SW480 (cell line): ENCODE measurements at places on chromosomes 4 and X.
A peak's percentile ranks its signal among the peaks of the same experiment; 100 is the strongest.

- no peak for DNase-seq
Measured at GRCh38 chr4:182067828-182068227, 175.4 kb upstream of the TENM3 start.

DNA sequence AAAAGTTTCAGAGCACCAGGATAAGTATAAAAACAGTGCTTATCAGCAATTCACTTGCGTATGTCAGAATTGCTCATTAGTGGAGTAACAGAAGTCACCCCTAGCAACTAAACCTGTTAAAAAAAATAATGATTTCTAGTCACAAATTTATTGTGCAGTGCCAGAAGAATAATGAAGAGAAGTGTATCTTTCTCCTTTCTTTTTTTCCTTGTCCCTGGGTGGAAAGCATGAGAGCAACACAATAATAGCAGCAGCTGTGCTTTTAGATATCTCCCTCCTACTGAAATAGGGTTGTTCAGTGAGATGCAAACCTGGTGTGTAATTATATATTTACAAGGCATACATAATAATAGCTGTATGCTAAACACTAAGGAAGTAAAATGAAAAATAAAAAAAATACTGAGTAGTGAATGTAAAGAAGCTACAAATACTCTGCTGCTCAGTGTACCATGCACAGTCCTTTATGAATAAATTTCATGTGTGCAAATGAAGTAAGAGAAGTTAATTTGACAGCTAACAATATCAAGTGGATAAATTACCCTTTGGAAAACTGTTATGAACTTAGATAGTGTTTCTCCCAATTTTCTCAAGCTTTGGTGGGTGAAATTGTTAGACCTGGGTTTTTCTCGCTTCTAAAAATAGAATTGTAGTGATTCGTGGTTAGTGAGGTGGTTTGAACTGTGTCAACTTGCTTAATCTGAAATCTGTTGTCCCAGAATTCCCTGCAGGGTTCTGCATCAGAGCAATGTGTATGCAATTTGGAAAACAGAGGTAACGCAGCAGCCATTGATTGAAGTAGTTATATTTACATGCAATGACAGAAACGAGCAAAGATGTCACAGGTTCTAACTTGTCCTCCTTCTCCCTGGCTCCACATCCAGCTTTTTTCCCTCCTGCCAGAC lies 125.7 kb upstream of the NDST3 start:
- DNase-seq = no peak

GRCh38 chr4:10129196-10130177 lies 12.9 kb upstream of the WDR1 start:
- DNase-seq = no peak

DNA sequence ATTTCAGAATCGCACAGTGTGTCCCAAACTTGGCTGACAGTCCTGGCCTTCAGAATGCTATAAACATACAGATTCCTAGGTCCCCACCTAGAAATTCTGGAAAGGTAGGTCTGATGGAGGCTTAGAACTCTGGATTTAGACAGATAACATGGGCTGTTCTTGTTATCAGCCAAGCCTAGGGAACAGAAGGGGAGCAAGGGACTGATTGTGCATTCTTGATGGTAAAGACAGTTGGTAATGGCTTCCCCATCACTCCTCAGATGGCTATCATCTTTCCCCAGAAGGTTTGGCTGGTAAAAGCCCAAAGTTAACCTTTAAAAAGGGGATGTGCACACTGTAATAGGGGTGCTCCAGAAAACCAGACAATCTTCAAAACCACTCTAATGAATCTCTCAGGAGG lies 35.7 kb downstream of the DIPK2B start:
- DNase-seq = no peak

GRCh38 chr4:148215202-148215601 lies 227.0 kb downstream of the NR3C2 start:
- DNase-seq = no peak

DNA sequence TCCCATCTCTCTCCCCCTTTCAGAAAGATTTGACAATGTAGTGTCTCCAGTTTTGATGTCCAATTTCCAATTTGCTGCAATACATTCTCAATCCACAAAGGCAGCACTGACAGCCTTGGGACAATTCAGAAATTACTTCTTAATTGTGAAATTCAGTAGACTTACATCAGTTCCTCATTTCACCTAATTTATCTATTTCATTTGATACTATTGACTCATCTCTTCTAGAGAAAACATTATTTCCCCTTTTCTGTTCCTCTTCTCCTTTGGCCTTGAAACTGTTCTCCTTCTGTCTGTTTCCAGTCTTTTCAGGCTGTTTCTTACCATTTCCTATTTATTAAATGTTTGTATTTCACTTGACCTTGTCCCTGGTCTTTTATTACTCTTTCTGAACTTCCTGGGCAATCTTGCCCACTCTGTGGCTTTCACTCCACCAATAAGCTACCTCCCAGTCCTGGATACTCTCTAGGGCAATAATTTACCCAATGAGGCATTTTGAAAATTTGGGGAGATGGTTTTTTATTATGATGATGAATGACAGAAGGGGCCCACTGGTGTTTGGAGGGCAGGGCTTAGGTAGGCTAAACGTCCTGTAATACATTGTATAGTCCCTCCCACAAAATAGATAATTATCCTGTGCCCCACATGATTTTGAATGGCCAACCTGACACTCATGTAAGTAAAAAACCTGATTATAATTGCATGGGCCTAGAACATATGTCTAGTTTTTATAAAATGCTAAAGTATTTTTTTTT lies 498.0 kb upstream of the BOD1L1 start:
- DNase-seq = no peak

DNA sequence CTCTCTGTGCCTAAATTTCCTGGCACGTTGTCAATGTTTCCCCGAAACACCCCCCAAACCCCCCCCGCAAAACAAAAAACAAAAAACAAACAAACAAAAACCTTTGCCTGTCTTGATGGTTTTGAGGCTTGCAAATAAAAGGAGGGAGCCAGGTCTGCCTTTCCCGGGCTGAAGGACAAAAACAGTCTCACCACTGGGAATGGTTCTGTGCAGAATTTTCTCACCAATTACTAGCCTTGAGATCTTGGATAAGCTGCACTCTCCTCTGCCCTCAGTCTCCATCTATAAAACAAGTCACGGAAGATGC lies 15.5 kb downstream of the NKX3-2 start:
- DNase-seq = no peak

GRCh38 chr4:40251366-40251765 lies 54.5 kb downstream of the RHOH start:
- peak; percentile 39 for DNase-seq

DNA sequence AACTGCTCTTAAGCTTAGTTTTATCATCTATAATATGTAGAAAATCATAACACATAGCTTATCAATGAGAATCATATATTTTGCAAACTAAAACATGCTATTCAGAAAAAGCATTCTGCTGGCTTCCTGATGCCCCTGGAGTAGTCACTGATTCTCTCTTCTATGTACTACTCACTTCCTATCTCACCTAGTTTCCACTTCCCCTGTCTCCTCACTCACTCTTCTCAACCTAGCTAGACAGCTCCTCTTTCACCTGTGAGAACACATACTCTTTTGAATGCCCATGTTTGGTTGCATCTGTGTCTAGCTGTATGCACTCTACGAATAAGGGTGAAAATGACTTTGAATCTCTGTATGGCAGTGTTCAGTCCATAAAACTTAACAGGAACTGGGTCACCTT lies 9.3 kb downstream of the TMEM144 start:
- DNase-seq = no peak

DNA sequence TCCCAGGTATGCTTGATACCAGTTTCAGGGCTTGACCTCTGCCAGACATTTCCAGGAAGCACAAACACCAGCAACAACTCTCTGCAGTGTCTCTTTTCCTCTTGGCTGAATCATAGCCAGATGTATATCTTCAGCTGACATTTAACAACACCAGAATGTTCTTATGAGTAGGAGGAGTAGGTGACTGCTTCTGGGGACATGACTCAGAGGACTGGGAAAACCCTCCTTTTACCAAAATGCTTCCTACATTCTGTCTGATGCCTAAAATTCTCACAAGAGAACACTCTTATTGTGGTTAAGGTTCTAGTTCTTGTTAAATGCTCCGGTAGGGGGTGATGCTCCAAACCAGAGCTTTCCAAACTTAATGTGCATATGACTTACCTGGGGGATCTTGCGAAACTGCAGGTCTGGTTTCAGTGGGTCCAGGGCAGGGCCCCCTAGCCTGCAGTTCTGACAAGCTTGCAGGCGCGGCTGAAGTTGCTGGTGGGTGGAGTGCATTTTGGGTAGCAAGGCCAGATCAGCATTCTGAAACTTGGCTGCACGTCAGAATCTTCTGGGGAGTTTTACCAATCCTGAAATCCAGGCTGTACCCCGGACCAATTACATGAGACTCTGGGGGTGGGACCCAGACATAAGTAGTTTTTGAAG lies 329.3 kb upstream of the RPS6KA3 start:
- no peak for DNase-seq

DNA sequence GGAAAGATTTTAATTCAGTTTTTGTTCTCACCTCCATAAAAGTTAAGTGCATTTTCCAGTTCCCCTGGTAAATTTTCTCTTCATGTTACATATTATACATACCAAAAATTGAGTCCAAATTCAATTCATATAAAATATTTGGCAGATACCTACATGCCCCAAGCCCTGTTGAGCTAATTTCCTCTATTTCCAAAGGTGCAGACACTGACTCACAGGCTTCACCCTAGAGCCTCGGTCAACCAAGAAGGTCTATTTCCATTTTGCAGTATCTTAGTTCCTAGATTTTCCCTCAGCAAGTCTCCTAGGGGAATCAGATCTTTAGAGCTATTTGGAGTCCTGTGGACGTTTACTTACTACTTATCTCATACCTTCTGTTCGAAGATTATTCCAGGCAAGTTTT lies 174.4 kb downstream of the TSPAN5 start:
- DNase-seq = no peak

DNA sequence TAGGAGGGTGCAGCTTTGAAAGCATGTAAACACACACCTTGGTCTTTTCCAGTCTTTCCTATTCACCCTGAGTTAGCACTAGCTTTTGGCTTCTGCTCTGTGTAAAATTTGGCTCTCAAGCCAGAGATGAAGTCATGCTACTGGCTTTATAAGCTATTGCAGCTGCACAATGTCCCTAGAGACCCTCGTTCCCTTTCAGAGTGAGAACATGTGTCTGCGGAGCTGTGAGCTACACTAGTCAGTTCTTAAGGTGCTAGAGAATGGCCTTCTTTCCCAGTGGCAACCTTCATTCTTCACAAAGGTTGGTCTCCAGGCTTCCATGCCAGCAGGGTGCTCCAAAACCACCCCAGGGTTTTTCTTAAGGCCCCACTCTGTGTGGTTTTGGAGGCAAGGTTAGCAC lies 199.1 kb downstream of the SPATA18 start:
- DNase-seq = no peak

GRCh38 chr4:16864199-16864598 lies 34.2 kb downstream of the LDB2 start:
- no peak for DNase-seq
